CD4-positive, alpha-beta T cell treated with Interleukin-6 at 100 ng/mL for 8 hours (primary cell): ENCODE measurements at places on chromosomes 1 and 21.

DNA sequence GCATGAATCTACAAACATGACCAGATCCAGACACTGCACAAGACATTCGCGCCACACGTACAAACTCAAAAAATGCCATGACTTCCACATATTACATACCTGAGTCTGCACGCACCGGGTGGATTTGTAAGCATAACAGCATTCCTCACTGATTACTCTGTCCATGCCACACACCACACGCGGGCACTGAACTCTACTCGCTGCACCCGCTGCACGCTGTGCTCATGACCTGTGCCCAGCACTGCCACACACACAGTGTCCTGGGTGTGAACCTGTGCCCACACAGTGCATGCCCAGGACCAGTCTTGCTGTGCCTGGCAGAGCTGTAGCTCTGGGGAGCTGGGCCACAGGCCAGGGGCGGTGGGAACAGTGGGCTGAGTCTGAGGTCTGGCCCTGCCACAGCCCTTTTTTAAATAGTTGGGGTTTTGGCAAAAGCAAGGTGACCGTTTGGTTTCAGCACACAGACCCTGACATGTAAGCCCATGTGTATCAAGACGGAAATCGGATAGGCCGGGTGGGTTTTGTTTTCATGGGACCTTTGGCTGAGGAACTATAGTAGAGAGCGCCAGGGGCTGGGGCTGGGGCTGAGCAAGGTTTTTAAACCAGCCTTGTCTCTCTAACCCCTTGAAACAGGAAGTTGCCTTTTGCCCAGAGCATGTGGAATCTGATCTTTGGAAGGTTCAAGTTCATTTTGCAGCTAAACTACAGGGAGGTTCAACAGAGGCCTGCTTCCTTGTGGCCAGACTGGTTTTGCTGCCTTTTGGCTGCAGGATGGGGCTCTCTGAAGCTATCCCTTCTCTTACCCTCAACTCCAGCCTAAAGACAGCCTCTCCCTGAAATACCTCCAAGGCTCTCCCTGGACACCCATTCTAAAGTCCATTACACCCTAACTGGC lies 12.3 kb upstream of the GOLT1A start:
- DNase-seq: no peak

DNA sequence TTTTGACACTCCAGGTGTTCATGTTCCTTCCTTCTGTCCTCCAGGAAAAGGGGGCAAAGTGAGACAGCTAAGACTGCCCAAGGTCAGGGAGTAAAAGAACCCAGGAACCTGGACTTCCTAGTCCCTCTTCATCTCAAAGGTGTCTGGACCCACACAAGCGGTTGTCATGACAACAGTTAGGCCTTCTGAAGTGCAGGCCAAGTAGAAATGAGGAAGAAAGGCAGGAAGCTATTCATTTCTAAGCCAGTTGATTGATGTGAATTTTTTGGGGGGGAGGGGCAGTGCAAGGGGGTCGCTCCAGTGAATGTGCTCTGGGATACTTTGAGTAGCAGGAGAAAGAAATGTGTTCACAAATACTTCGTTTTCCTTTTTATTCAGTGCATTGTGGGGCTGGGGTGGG lies 114.3 kb downstream of the NAV1 start:
- DNase-seq: no peak

- DNase-seq: peak; percentile 92
Measured at GRCh38 chr1:153566414-153567371, 1.0 kb upstream of the S100A2 start.

DNA sequence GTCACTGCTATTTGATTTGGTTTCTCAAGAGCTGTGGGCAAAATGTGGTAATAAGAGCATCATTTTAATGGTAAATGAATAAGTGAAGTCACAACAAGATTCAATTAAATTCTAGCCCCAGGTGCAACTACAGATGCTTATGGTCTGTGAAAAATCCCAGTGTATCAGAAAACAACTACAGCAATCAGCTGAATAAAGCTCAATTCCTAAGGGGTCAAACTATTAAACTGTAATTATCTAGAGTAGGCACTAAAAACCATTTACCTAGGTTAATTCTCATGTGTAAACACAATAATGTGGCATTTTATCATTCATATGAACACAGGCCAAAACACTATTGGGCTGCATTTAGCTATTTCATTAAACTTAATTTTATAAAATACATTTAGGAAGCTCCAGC lies 9.6 kb downstream of the TARBP1 start:
- no peak for DNase-seq

- no peak for DNase-seq
Measured at GRCh38 chr1:178371235-178371634, 125.5 kb downstream of the CLEC20A start.

GRCh38 chr1:111754984-111755330 lies 744 bp upstream of the DDX20 start:
- DNase-seq: no peak

DNA sequence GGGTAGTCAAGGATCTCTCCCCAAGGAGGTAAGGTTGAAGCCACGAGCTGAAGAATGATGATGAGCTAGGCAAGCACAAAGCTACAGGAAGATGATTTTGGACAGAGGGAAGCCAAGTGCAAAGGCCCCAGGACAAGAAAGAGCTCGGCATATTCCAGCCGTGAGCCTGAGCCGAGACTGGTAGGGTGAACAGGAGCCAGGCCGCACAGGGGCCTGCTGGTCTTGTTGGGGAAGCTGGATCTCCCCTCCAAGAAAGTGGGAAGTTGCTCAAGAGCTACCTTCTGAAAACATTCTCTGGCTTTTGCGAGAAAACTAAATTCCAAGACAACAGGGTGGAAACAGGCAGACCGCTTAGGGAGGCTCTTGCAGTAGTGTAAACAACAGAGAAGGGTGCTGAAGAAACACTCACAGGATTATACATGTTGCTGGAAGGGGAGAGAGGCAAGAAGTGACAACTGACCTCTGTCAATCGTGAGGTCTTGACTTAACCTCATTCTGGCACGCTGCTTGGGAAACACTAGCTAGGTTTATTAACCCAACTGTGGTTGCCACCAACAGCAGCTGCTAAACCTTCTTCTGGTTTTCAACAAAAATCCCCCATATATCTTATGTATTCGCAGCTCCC lies 625.2 kb downstream of the SMYD3 start:
- DNase-seq: no peak

GRCh38 chr1:110393691-110394492 lies 3.1 kb upstream of the SLC16A4 start:
- no peak for DNase-seq

DNA sequence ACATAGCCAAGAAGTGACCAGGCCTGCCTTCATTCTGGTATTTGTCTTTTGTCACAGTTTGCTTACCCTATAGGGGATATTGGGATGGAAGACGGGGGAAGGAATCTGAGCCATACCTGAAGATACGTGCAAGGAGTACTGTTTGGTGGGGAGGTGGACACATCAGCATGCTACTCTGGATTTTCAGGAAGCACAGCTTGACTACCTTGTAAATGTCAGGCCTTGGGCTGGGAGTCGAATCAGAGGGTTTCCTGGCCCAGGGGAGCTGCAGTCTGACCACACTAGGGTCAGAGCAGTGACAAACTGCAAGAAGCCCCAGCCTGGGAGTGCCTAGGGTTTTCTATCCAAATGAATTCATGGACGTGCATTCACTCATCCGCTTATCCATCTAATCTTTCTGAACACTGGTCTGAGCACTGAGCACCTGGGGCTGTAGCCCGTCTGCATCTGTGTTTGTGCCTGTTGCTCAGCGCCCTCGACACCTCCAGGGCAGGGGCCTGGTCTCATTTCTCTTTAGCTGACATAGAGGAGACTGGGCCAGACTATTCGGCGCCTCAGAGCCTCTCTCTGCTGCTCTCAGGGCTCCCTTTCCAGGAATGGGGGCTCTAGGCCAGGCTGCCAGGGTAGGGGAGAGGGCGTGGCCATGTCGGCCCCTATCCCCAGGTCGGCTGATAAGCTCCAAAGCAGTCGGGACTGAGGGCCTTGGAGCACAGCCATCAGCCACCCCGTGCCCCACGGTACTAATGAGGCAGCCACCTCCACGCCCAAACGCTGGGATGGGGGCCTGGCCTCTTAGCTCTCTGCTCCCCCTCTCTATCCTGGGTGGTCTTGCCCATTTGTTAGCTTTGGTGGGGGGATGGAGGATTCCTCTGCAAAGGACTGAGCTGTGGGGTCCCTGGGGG lies 47.0 kb upstream of the SLC2A1 start:
- no peak for DNase-seq

GRCh38 chr1:206738370-206739366 lies 31.9 kb upstream of the IL19 start:
- DNase-seq: no peak
